ENCODE measurements at places on chromosomes 1 and 21. TPM values are rescaled to one million over a fixed set of nuclear protein-coding genes. Genes with fewer than 3 reads are reported as not detected.

DNA sequence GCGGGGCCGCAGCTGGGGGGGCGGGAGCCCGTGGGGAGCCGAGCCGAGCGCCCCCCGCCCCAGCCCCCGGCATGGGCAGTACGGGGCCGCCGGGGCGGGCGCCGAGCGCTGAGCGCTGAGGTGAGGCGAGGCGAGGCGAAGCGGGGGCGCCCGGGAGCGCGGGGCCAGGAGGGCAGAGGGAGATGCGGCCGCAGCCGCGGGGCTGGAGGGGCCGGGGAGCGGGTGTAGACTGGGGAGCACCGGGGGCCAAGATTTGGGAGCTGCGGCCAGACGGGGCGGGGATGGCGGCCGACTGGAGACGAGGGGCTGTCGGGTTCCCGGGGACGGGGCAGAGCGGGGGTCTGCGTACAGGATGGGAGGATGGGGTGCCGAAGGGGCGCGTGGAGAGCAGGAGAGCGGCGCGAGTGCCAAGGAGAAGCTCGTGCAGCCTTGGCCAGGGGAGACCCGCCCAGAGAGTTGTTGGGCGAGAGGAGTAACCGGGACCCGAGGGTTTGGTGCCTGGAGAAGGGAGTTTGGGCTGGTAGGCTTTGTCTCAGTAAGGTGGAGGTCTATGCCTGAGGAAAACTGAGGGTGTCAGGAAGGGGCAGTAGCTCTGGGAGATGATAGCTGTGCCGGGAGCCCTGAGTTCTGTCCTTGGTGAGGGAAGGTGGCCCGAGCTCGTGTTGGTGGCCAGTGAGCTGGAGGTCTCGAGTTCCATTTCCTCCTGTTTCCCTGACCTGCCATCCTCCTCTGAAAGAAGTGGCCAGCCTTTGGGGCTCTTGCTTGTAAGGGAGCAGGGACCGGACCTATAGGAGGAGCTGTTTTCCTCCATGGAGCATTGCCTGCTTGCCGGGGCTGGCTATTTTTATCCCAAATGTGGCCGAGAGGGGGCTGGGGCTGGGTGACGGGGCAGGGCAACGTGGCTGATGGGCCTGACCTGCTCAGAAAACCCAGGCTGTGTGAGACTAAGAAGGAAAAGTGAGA lies 539 bp downstream of the ATP8B2 start:
- H3K36me3 ChIP-seq: no peaks in the 10 kb centered on the region
- no peaks in the 10 kb centered on the region for H3K27me3 ChIP-seq
- DNase-seq: peak; percentile 97
- peak overlapping the region; percentile 100 for H3K27ac ChIP-seq
- peaks cover 17% of the 10 kb centered on the region for H3K4me1 ChIP-seq

- DNase-seq: no peak
- no peaks in the 10 kb centered on the region for H3K36me3 ChIP-seq
- H3K27ac ChIP-seq: no peak overlapping the region
- H3K27me3 ChIP-seq: no peaks in the 10 kb centered on the region
- peaks cover 22% of the 10 kb centered on the region for H3K4me1 ChIP-seq
- no peak overlapping the region for H3K4me3 ChIP-seq
Observed at GRCh38 chr1:64527165-64527564, 57.2 kb downstream of the CACHD1 start.

DNA sequence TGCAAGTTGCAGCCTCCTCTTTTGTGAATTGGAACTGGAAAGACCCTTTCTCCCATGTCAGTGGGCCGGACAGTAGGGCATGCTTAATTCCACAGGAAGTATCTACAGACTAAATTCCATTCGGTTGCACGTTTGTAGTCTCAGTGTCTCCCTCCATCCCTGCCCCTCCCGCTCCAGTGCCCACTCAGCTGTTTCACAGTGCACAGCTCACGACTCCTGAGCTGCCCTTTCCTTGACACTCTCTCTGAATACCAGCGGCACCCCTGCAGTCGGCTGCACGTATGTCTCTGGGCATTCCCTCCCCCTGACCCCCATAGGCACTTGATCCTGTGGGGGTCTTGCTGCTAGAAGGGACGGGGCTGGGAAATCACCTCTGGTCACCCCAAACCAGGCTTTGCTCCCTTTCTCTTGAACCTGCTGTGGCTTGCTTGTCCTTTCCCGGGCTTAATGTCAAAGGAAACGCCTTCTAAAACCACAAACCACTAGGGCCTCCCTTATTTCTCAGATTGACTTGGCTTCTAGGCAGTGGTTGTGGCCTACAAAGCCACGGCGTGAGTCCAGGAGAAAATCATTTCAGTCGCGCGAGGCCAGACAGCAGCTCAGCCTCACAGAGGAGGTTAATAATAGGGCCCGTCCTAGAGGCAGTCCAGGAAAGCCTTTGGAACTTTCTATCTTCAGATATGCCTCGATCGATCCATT lies 365.3 kb upstream of the PROX1 start:
- DNase-seq: peak; percentile 1
- no peaks in the 10 kb centered on the region for H3K4me1 ChIP-seq
- no peak overlapping the region for H3K4me3 ChIP-seq

- H3K27me3 ChIP-seq: no peaks in the 10 kb centered on the region
- DNase-seq: peak; percentile 62
- peak overlapping the region; percentile 99 for H3K27ac ChIP-seq
- H3K4me3 ChIP-seq: peak overlapping the region; percentile 97
- H3K4me1 ChIP-seq: peaks cover 19% of the 10 kb centered on the region
Observed at GRCh38 chr21:34890724-34891612, 158.1 kb downstream of the RUNX1 start.

GRCh38 chr1:193211539-193211938 lies 25.1 kb upstream of the B3GALT2 start:
- peak overlapping the region; percentile 51 for H3K4me3 ChIP-seq
- no peaks in the 10 kb centered on the region for H3K27me3 ChIP-seq
- peak; percentile 81 for DNase-seq
- H3K27ac ChIP-seq: peak overlapping the region; percentile 81
- H3K36me3 ChIP-seq: peaks cover 36% of the 10 kb centered on the region

GRCh38 chr1:210827481-210827880 lies 306.5 kb downstream of the KCNH1 start:
- no peak overlapping the region for H3K27ac ChIP-seq
- no peak overlapping the region for H3K4me3 ChIP-seq
- H3K36me3 ChIP-seq: no peaks in the 10 kb centered on the region
- no peak for DNase-seq

DNA sequence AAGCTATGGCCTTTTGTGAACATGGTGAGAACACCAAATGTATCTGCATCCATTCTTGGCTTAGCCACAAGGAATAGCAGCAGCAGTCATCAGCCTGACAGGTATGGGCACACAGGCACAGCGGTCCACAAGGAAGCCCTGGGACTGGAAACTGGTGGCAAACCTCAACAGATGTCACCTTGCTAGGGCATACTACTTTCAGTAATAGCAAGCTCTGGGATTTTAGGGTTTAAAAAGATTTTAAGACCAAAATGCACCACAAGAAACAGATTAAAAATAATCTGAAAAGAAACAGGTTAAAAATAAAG lies 9.7 kb upstream of the CADM3 start:
- H3K4me1 ChIP-seq: peaks cover 7% of the 10 kb centered on the region
- no peaks in the 10 kb centered on the region for H3K36me3 ChIP-seq
- H3K27me3 ChIP-seq: peaks cover 9% of the 10 kb centered on the region
- no peak for DNase-seq

DNA sequence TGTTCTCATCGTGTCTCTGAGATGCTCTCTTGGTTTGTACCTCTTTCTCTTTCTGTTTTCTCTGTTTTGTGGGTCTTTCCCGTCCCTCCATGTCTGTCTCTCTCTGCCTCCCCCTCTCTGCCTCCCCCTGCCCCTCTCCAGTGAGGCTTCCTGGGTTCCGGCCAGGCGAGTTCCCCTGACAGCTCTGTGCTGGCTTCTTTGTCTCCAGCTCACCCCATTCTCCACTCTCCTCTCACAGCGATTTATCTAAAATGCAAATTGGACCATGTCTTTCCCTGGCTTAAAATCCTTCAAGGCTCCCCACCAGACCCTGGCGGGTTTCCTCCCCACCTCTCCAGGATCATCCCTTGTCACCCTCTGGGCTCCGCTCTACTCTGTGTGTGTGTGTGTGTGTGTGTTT lies 202.4 kb upstream of the POU3F1 start:
- no peaks in the 10 kb centered on the region for H3K36me3 ChIP-seq
- H3K27me3 ChIP-seq: peaks cover 17% of the 10 kb centered on the region
- no peak overlapping the region for H3K27ac ChIP-seq
- DNase-seq: no peak
- H3K4me3 ChIP-seq: no peak overlapping the region

- peak overlapping the region; percentile 76 for H3K27ac ChIP-seq
- H3K36me3 ChIP-seq: peaks cover 39% of the 10 kb centered on the region
- H3K4me3 ChIP-seq: peak overlapping the region; percentile 62
- no peak for DNase-seq
- H3K4me1 ChIP-seq: peaks cover 28% of the 10 kb centered on the region
Observed at GRCh38 chr1:153608089-153608682, 4.8 kb downstream of the S100A16 start.

DNA sequence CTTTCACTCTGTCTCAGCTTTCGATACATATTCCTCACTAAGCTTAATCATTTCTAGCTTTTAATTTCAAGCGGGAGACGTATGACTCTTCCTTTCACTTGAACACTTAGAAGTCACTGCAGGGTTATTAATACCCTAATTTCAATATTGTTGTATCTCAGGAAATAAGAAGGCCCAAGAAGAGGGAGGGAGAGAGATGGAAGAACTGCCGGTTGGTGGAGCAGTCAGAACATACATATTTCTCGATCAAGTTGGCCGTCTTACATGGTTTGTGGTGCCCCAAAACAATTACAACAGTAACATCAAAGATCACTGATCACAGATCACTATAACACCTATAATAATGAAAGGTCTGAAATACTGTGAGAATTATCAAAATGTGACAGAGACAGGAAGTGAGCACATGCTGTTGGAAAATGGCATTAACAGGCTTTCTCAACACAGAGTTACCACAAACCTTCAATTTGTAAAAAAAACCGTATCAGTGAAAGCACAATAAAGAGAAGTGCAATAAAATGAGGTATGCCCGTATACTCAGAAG lies 145.4 kb upstream of the HP1BP3 start:
- H3K4me3 ChIP-seq: no peak overlapping the region
- no peak overlapping the region for H3K27ac ChIP-seq
- no peak for DNase-seq
- no peaks in the 10 kb centered on the region for H3K27me3 ChIP-seq

- no peaks in the 10 kb centered on the region for H3K27me3 ChIP-seq
- peaks cover 43% of the 10 kb centered on the region for H3K4me1 ChIP-seq
- no peak for DNase-seq
Observed at GRCh38 chr1:183283286-183283685, 97.2 kb downstream of the LAMC2 start.

DNA sequence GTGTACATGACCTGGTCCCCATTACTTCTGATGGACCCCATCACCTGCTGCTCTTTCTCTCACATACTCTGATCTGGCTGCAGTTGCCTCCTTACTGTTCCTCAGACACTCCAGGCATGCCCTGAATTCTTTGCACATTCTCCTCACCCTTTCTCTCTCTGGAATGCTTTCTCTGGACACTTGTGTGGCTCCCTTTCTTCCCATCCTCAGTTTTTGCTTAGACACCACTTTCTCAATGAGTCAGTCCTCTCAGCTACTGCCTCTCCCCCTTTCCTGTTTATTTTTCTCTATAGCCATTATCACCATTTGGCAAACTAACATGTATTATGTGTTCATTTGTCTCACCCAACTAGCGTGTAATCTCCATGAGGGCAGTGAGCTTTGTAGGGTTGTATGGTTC lies 28.1 kb downstream of the PLXNA2 start:
- H3K4me1 ChIP-seq: peaks cover 45% of the 10 kb centered on the region
- H3K4me3 ChIP-seq: no peak overlapping the region
- no peaks in the 10 kb centered on the region for H3K27me3 ChIP-seq
- H3K36me3 ChIP-seq: no peaks in the 10 kb centered on the region
- DNase-seq: peak; percentile 67

- H3K27ac ChIP-seq: no peak overlapping the region
- peaks cover 3% of the 10 kb centered on the region for H3K27me3 ChIP-seq
- no peak overlapping the region for H3K4me3 ChIP-seq
- no peaks in the 10 kb centered on the region for H3K36me3 ChIP-seq
Observed at GRCh38 chr1:165560883-165561656, 17.3 kb downstream of the LRRC52 start.

DNA sequence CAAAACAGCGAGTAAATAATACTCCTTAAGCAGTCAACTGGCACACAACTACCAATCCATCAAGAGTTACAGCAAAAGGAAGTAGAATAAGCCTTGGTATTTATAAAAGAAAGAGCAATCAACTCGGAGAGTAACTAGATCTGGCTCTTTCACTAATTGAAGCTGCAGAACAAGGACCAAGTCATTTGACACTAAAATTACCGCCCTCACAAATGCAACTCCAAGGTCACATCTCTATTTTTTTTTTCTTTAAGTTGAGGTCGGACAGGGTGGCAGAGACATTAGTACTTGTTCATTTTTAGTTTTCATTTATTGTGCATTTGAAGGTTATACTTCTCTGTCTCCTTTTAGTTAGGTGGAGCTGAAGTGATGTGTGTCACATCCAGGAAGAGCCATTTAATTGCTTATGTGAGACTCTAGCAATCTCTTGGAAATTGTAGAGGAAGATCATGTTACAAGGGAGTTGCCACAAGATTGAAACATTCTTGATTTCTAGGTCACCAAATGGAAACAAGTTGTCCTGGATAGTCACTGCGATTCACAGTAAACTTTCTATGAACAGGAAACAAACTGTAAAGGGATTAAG lies 138.1 kb upstream of the ADAMTS5 start:
- no peak overlapping the region for H3K4me3 ChIP-seq
- peak; percentile 54 for DNase-seq
- H3K4me1 ChIP-seq: peaks cover 10% of the 10 kb centered on the region

DNA sequence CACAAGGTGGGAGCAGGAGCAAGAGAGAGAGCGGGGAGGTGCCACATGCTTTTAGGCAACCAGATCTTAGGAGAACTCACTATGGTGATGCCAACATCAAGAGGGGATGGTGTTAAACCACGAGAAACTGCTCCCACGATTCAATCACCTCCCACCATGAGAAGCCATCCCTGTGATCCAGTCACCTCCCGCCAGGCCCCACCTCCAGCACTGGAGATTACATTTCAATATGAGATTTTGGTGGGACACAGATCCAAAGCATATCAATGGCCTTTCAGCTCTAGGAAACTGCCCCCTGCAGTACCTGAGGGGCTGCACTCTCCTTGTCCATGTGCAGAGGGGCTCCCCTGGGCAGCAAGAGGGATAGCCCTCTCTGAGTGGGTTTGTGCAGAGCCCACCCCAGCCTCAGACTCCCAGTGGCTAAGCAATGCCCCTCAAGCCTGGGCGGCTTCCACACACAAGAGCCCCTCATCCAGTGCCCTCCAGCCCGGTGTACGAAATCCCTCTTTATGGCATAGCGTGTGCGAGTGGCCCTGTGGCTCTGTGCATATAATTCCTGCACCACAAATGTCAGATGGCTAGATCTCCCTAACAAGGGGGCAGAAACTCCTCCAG lies 15.5 kb upstream of the PRDM16 start:
- H3K4me1 ChIP-seq: no peaks in the 10 kb centered on the region
- DNase-seq: no peak
- H3K4me3 ChIP-seq: no peak overlapping the region
- no peak overlapping the region for H3K27ac ChIP-seq
- no peaks in the 10 kb centered on the region for H3K36me3 ChIP-seq

Gene RGS7
- total RNA-seq: 0.32 TPM

Gene S1PR1
- 44.3 TPM for total RNA-seq

Gene FNDC5
- 0.76 TPM for total RNA-seq

Gene ADAMTS5
- total RNA-seq: 9.6 TPM

Gene IL6R
- 8.8 TPM for total RNA-seq
